ENCODE measurements at places on chromosomes 7 and 10.

DNA sequence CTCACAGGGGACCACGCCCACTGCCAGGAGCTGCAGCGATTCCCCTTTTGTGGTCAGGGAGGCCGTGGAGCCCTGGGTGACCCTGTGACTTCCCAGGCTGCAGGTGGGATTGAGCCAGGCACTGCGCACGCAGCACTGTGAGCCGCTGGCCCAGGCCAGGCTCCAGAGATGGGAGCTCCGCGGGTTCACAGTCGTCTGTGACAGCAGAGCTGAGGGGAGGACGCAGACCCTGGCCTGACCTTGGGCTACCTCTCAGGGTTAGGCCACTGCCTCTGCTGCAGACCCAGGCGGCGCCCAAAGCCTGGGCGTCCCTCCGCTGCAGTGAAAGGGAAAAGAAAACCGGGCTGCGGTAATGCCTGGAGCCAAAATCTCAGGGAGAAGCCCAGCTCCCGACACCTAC, 107.5 kb upstream of the GPR26 start:
- DNase-seq, result no peak

- DNase-seq, result no peak
Observed at GRCh38 chr10:5070648-5071410, 23.4 kb upstream of the AKR1C3 start.

GRCh38 chr10:19954601-19955000, 138.4 kb downstream of the PLXDC2 start:
- no peak for DNase-seq

DNA sequence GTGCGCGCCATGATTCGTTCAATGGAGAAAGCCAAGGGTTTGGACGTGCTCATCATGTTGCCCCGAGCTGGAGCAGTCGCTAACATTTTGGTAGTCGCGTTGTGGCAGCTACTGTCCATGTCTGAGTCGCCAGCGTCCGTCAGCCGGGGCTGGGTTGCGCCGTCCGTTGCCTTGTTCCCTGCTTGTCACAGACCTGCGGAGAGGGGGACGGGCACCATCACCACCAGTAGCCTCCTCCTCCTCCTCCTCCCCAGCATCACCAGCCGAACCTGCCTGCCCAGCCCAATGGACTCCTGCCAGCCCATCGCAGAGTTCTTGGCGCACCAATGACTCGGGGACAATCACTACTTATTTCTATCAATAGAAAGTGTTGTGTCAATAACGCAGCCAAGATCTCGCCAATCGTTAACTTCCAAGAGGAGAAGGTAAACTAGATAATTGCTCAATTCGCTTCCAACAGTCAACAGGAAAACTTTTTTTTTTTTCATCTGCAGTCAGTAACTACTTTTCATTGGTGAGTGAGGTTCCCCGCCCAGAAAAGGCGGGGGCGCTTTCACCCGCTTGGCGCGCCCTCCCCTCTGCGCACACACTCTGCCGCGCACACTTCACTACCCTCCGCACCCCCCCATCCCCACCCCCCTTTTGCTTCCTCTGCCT, at the start of gene FEZF1:
Gene FEZF1, minus strand, starts transcription at position 432 of the 657 bp plus-strand sequence. Its CDS starts 313 bp downstream, at position 119.
- DNase-seq, result no peak

DNA sequence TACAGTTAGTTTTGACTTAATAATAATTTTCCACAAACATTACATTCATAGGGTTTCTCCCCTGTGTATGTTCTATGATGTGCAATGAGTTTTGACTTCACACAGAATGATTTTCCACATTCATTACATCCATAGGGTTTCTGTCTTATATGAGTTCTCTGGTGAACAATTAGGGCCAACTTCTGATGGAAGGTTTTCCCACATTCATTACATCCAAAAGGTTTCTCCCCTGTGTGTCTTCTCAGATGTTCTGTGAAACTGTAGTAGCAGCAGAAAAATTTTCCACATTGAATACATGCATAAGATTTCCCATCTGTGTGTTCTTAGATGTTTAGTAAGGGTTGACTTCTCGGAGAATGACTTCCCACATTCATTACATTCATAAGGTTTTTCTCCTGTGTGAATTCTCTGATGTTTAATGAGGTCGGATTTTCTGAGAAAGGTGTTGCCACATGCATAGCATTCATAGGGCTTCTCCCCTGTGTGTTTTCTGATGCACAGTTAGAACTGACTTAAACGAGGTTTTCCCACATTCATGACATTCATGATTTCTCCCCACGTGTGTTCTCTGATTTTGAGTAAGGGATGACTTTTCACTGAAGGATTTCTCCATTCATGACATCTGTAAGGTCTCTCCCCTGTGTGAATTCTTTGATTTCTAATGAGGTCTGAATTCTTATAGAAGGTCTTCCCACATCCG, 118.5 kb downstream of the ZNF33B start:
- DNase-seq, result no peak

DNA sequence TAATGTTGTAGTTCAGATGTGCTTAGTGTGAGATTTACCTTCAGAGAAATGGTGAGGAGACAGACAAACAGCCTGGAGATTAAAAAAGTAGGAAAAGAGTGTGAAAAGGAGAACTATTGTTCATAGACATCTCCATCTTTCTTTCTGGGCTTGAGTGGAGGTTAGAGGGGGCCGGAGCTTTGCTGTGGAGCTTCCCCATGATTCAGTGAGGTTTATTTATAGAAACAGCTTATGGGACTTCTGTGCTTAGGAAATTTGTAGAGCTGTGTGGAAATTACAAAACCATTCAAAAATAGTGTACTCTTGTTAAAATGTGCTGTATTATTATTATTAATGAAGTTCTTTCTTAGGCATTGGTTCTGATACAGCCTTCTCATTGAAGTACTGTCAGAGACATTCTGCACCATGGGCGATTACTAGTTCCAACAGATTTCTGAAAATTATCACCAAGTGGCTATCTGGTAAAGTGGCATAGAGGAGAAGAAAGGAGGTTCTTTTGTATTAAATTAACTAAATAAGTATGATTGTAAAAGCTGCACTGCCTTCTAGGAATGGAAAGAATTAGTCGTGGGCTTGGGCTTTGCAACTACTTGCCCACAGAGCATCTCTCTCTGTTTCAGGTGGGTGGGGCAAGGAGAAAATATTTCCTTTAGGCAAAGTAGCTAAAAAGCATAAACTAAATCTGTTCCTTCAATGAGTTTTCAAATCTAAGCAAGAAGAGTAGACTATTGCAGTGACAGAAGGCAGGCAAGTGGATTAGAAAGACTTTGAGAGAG, 8.7 kb upstream of the TCAF1 start:
- no peak for DNase-seq

DNA sequence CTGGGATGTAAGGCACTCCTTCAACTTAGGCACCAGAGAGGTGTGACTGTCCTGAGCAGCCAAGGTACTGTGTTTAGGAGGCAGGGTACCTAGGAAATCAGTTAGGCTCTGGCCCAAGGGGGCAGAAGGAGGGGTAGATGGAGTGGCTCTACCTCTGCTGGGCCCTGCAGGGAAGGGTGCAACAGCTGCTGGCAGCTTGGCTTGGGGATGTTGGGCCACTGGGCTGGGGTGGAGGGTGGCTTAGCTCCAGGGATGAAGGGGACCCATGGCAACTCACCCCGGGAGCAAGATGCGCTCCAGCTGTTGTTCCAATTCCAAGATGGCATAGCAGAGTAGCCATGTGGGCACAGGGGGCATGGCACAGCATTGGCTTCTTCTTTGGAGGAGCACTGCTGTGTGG, 42.1 kb downstream of the NEURL1 start:
- DNase-seq, result no peak

- no peak for DNase-seq
Observed at GRCh38 chr10:104639590-104640338, 1.3 kb upstream of the SORCS3 start.

- no peak for DNase-seq
Observed at GRCh38 chr10:44575601-44576380, 190.9 kb upstream of the CXCL12 start.

DNA sequence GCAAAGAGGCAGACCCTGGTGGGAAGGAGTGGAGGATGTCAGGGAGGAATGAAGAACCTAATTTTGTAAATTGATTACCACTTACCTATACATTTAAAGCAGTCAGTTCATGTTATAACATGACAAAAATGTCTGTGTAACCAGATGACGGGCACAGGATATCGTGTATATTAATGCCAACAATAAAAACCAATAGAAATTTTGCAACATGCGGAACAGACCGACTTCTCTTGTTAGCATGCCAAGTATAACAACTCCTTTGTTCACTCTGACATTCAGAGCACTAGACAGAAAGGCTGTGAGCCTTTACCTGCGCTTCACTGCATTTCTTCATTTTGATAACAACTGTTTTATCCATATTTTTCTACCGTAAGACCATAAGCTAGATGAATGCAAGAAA, 29.9 kb downstream of the CDK6 start:
- no peak for DNase-seq

DNA sequence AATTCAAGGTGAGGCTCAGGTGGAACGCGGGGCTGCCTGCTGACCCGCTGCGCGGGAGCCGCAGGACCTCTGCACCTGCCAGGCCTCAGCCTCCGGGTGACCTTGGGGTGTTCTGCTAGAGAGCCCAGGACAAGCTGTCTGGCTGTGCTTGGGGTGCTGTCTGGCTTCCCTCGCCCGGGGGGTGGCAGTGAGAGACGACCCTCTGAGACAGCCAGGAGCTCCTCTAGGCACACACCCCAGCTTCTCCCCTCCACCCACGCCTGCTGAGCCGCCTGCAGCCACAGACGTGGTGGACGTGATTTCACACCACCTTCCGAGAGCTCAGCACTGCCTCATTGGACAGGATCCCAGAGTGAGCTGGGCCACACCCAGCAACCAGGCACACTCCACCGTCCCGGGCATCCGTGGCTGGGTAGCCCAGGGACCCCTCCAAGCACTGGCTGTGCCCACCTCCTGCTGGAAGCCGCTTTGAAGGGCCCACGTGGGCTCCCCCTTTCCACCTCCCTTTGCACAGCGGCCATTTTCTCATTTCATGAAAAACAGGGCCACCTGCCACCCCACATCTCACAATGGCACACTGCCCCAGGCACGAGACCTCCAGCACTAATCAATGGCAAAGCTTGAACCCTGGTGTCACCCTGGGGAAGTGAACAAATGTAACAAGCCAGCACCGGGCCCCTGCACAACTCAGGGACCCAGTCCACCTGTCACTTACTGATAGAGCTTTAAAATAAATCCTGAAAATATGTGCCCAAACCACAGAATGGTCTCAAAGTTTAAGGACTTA, 35.0 kb downstream of the ZFAND2A start:
- DNase-seq, result no peak

DNA sequence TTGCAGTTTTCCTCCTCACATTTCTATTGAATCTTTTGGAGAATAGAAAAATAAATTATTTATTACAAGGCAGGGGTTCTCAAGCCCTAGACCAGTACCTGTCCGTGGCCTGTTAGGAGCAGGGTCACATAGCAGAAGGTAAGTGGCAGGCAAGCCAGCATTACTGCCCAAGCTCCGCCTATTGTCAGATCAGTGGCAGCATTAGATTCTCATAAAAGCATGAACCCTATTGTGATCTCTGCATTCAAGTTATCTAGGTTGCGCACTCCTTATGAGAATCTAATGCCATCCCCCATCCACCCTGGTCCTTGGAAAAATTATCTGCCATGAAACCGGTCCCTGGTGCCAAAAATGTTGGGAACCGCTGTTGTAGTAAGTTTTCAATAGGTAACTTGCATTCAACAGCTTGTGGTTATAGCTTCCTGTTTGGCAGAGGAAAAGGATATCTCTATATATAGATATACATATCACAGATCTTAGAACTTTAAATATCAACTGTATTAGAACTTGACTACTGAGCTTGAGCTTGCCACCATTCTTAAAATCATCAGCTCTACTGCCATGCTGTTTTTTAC, 165.1 kb downstream of the AHR start:
- no peak for DNase-seq

GRCh38 chr10:109991266-109991855, 16.4 kb upstream of the ADD3 start:
- DNase-seq, result no peak

DNA sequence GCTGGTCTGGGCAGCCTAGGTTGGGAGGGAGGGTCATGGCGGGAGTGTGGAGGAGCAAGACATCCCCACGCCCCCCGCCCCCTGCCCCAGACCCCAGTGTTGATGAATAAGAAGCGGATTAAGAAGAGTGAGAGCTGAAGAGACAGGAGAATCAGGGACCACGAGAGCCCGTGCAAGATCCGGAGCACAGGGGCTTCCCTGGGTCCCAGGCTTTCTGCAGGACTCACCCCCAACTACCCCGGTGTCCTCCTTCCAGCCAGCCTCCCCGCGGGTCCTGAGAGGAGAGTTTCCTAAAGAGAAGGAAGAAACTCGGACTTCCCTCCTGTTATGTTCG, 20.1 kb downstream of the GHRHR start:
- DNase-seq, result no peak

- peak; percentile 8 for DNase-seq
Observed at GRCh38 chr10:88989824-88990383, 694 bp upstream of the FAS start.

- no peak for DNase-seq
Observed at GRCh38 chr10:4125776-4126175, 340.8 kb upstream of the KLF6 start.

GRCh38 chr7:111990643-111991042, 215.6 kb downstream of the DOCK4 start:
- no peak for DNase-seq

DNA sequence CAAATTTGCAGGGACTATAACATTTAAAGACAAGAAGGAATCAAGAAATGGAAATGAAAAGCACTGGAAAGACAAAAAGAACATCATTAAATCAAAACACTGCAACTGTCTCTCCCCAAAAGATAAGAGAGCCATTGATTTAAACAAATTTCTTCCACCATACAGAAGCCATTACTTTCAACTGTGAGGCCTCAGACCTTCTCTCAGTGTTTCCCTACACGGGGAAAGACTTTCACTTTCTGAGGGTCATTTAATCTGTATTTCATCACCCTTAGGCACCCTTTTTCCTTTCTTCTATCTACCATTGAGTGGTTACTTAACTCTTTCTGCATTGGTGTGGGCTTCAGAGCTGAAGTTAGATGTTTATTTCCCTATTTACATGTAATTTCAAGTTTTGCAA, 47.5 kb downstream of the CCDC172 start:
- DNase-seq, result no peak

DNA sequence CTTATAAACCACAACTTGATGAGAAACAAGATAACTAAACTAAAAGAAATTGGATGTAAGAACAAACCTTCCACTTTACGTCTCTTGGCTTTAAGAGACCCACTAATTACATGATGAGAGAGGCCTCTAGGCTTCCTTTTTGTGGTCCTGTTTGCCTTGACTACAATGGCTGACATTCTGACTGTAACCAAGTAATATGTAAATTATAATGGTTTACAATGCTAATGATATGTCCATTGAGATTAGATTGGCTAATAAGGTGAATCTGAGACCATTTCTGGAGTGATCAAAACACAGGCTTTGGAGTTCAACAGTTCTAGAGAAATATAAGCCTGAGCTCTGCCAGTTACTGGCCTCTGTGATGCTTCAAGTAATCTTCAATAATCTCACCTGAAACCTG, 39.4 kb upstream of the AGMO start:
- DNase-seq, result no peak
